Endothelial cell of coronary artery (primary cell): ENCODE measurements at places on chromosomes 6 and 20. TPM values are rescaled to one million over a fixed set of nuclear protein-coding genes. Genes with fewer than 3 reads are reported as not detected.

The SSTR4 gene
- not detected in 2 replicates for total RNA-seq

The ENPP3 gene
- total RNA-seq = 0.09 and 0.19 TPM in 2 replicates

The MOXD1 gene
- total RNA-seq = 0.09 TPM in 1 of 2 replicates, not detected in the other

The EPPIN gene
- total RNA-seq = not detected in 2 replicates

The PGC gene
- not detected in 2 replicates for total RNA-seq

The FAM83C gene
- total RNA-seq = not detected in 2 replicates

The CST2 gene
- not detected in 2 replicates for total RNA-seq

The BTNL2 gene
- not detected in 2 replicates for total RNA-seq

The WFDC5 gene
- not detected in 2 replicates for total RNA-seq

The GSS gene
- 46.4 and 53.3 TPM in 2 replicates for total RNA-seq

The ZSWIM1 gene
- 3.6 TPM in 2 replicates for total RNA-seq

The ABHD16B gene
- total RNA-seq = not detected in 2 replicates

The HDGFL1 gene
- total RNA-seq = not detected in 2 replicates

The AIF1 gene
- not detected in 2 replicates for total RNA-seq

The EPHA7 gene
- 0.09 and 0.54 TPM in 2 replicates for total RNA-seq

The DOK5 gene
- total RNA-seq = 0.36 and 1.2 TPM in 2 replicates

The CD83 gene
- 0.19 and 0.63 TPM in 2 replicates for total RNA-seq

The RIMS4 gene
- total RNA-seq = not detected in 2 replicates

The BPI gene
- not detected in 2 replicates for total RNA-seq

The GHRH gene
- total RNA-seq = not detected in 2 replicates

The CGA gene
- total RNA-seq = not detected in 2 replicates

The COL9A3 gene
- total RNA-seq = 0.19 and 0.27 TPM in 2 replicates

The PEX3 gene
- 20.3 and 20.5 TPM in 2 replicates for total RNA-seq

The RAD21L1 gene
- total RNA-seq = under 0.01 and 0.09 TPM in 2 replicates

The GJE1 gene
- total RNA-seq = not detected in 2 replicates

The ZNF165 gene
- 0.19 and 0.36 TPM in 2 replicates for total RNA-seq

The OOEP gene
- total RNA-seq = not detected in 2 replicates

The CST7 gene
- total RNA-seq = not detected in 2 replicates

The GSTA2 gene
- total RNA-seq = not detected in 2 replicates

The CDKN1A gene
- total RNA-seq = 141 and 160 TPM in 2 replicates

The DEFB110 gene
- total RNA-seq = not detected in 2 replicates

The CLDN20 gene
- total RNA-seq = not detected in 2 replicates

The CDH26 gene
- total RNA-seq = under 0.01 TPM in 1 of 2 replicates, not detected in the other

The MRPS18A gene
- total RNA-seq = 41.4 and 50.3 TPM in 2 replicates

The HLA-DQA1 gene
- total RNA-seq = not detected in 2 replicates

The CLVS2 gene
- total RNA-seq = under 0.01 TPM in 1 of 2 replicates, not detected in the other

The OR2H1 gene
- total RNA-seq = not detected in 2 replicates

The TREML2 gene
- total RNA-seq = not detected in 2 replicates

The TCF19 gene
- 9.7 and 17.5 TPM in 2 replicates for total RNA-seq

The HEY2 gene
- total RNA-seq = 1.1 and 4.1 TPM in 2 replicates

The PRDM13 gene
- total RNA-seq = not detected in 2 replicates

The DEFB132 gene
- total RNA-seq = not detected in 2 replicates

The XKR7 gene
- not detected in 2 replicates for total RNA-seq

The IRAK1BP1 gene
- total RNA-seq = 2.6 and 3.2 TPM in 2 replicates

The PCMT1 gene
- 103 and 120 TPM in 2 replicates for total RNA-seq

The NHLRC1 gene
- total RNA-seq = 0.99 and 1.4 TPM in 2 replicates
